CD4-positive, alpha-beta T cell treated with Interleukin-21 for 1 hour (primary cell): ENCODE measurements at places on chromosomes 6 and 20.

- no peak for DNase-seq
These were observed 172.0 kb downstream of the TBC1D7 start for GRCh38 chr6:13156381-13156780.

- no peak for DNase-seq
These were observed 278.2 kb upstream of the PREP start for GRCh38 chr6:105681061-105681460.

DNA sequence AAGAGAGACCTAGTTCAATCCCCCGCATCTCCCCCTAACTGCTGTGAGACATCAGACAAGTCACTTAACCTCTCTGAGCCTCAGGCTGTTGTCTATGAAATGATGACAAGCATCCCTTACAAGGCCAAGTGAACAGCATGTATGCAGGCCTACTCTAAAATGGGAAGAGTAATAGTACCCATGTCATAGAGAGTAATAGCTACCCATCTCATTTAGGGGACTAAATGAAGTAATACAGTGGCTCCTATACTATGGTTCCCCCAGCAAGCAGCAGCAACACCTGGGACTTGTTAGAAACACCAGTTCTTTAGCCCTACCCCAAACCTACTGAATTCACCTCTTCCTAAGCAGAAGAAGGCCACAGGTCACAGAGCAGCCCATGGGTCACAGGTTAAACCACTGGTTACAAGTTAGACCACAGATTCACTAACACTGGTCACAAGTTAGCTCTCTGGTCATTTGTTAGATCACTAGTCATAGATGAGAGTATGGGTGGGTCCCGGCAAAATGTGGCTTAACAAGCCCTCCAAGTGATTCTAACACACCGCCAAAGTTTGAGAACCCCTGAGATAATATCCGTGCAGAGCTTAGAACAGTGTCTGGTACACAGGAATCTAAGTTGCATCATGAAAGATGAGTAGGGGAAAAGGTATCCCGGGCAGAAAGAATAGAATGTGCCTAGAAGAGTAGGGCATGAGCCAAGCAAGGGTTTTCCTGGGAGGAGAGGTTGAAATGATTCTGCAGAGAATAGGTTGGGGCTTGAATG lies 1.4 kb downstream of the DEFB124 start:
- no peak for DNase-seq

GRCh38 chr20:57770852-57771720 lies 61.3 kb upstream of the PMEPA1 start:
- DNase-seq, result no peak

GRCh38 chr6:132892929-132893771 lies 78.8 kb downstream of the RPS12 start:
- no peak for DNase-seq

DNA sequence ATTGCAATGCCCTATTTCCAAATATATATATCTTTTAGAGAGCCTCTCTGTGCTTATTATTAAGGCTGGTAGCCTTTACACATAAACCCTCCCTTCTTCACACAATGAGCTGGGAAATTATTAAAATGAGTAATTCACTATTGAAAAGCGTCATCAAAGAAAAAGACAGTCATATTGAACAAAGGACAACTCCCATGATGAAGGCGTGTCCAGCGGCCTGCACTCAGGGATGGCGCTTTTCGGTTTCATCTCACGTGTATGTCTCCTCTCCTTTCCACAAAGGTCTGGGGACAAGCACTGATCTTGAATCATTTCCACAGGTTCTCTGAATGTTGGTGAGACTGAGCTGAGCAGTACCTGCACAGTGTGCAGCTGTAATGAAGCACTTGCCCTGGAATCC lies 3.5 kb downstream of the SERPINB9 start:
- no peak for DNase-seq

DNA sequence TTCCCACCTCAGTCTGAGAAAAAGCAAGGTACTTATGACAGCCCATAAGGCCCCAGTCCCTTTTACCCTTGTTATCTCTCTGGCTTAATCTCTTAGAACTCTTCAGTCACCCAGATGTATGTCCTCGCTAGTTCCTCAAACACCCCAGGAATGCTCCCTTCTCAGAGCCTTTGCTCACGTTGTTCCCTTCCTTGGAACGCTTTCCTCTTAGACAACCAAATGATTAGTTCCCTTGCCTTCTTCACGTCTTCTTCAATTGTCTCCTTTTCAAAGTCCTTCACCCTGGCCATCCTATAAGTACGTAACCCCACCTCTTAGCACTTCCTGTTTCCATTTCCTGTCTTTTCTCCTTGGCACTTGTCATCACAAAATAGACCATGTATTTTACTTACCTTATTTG lies 1.1 kb upstream of the APOBEC2 start:
- no peak for DNase-seq

DNA sequence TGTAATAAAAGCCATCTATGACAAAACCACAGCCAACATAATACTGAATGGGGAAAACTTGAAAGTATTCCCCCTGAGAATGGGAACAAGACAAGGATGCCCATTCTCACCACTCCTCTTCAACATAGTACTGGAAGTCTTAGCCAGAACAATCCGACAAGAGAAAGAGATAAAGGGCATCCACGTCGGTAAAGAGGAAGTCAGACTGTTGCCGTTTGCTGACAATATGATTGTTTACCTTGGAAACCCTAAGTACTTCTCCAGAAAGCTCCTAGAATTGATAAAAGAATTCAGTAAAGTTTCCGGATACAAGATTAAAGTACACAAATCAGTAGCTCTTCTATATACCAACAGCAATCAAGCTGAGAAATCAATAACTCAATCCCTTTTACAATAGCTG lies 14.0 kb upstream of the RUNX2 start:
- no peak for DNase-seq

- DNase-seq, result no peak
These were observed 107.6 kb upstream of the MAP3K4 start for GRCh38 chr6:160883999-160884398.

GRCh38 chr20:58981628-58982364 lies 740 bp downstream of the NELFCD start:
- no peak for DNase-seq

- DNase-seq, result no peak
These were observed 21.3 kb downstream of the STK35 start for GRCh38 chr20:2122936-2123335.

GRCh38 chr20:37945091-37945547 lies 42.2 kb downstream of the VSTM2L start:
- no peak for DNase-seq

GRCh38 chr6:112342511-112342910 lies 4.6 kb upstream of the RFPL4B start:
- no peak for DNase-seq

- no peak for DNase-seq
These were observed 56.9 kb upstream of the ENPP4 start for GRCh38 chr6:46072866-46073265.

DNA sequence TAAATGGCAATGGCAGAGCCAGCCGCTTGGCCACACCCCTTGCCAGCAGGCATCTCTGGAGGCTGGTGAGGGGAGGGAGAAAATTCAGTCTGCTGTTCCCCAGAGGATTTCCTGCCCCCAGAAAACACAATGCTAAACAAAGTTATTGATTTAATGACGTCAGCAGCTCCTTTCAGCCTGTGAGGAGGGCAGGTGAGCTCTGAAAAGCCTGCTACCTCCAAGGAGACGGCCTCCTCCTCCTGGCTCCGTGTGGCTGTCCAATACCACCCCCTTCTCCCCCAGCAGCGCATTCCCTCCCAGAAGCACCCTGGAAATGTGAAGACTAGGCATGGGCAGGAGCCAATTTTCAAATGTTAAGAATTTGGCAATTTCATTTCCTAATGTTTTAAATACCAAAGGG lies 393.1 kb downstream of the ZFAND3 start:
- DNase-seq, result no peak

DNA sequence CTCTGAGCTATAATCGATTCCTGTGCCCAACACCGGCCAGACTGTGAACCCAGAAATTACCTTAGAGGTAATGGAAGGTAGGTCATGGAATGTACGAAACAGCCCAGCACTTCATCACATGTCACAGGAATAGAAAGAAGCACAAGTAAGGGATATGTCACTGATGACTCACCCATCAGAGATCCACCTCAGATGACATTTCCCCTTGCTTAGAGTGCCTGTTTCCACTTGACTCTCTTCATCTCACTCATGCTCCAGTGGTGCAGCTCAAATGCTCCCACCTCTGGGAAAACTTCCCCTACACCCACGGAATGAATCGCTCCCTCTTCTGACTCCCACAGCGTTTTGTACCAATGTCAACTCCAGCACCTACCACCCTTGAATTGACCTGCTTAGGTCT lies 381.6 kb upstream of the CNR1 start:
- DNase-seq, result no peak

GRCh38 chr6:21836277-21836676 lies 242.7 kb downstream of the SOX4 start:
- DNase-seq, result no peak

DNA sequence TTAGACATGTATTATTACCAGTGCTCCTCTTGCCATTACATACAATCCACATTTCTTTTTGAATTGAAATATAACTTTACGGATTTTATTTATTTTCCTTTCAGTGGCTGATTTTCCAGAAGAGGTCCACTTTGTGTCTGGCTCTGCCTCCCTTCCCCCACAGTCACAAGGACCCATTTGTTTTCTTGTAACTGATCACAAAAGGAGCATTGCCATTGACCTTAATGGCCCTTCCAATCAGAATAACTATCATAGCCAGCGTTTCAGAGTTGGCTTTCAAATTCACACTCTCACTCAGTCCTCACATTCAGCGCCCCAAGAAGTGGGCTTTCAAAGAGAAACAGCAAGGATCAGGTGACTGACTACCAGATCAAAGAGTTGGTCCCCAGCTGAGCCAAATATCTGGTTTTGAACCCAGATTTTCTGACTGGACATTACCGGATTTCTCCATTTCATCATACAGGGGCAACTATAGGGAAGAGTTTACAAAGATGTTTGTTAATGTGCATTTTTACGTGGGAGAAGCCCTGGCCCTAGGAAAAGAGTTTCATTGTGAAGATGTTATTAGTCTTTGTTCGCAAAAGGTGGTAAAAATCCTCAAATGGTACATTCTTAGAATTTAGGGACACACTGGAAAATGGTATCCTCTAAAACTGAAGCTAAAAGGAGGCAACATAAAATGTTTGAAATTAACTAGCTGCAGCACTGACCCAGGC lies 2.0 kb upstream of the SLC22A23 start:
- DNase-seq, result no peak

GRCh38 chr20:49989234-49990065 lies 6.7 kb downstream of the SNAI1 start:
- DNase-seq, result no peak

DNA sequence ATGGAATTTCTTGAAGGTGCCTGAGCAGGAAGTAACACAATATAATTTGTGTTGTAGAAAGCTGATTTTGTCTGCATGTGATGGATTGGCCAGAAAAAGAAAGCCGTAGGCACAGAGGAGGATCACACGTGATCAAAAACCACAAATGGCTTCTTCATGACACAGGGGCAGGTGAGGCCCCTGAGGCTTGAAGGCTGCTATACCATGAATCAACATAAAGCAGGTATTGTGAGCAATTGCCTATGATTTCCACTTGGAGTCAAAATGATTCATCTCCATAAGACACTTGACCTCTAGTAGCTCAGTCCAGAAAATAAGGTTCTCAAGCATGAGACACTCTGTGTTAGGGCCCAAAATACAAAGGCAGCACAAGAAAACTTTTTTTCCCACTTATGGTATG lies 42.4 kb upstream of the EYA4 start:
- no peak for DNase-seq

GRCh38 chr6:158211273-158212055 lies 43.3 kb downstream of the GTF2H5 start:
- DNase-seq, result no peak

DNA sequence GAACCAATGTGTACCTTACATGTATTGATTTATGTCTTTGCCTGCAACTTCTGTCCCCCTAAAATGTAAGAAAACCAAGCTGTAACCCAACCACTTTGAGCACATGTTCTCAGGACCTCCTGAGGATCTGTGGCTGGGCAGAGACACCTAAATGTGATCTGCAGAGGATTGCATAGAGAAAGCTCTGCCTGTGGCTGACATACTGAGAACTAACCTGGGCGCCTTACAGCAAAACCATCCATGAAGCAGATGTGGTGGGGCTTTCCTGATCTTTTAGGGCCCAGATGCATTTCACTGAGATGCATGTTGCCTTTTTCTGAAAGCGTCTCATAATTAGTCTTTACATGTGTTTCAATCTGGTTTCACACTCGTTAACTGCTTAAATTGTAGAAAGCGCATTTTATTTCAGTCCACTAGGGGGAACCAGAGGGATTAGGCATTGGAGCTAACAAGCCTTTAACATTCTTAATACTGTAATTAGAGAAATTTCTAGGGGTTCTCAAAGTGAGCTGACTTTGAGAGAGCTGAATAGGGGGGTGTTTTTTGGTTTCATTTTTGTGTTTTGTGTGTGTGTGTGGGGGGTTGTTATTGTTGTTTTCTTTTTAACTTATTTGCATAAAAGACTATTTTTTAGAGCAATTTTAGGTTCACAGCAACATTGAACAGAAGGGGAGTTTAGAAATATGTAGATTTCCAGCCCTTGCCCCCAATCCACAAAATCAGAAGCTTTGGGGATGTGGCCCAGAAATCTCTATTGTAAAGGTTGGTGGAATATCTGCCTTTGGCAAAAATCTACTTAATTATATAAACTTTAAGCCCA lies 50.9 kb upstream of the FAM184A start:
- DNase-seq, result peak; percentile 71

DNA sequence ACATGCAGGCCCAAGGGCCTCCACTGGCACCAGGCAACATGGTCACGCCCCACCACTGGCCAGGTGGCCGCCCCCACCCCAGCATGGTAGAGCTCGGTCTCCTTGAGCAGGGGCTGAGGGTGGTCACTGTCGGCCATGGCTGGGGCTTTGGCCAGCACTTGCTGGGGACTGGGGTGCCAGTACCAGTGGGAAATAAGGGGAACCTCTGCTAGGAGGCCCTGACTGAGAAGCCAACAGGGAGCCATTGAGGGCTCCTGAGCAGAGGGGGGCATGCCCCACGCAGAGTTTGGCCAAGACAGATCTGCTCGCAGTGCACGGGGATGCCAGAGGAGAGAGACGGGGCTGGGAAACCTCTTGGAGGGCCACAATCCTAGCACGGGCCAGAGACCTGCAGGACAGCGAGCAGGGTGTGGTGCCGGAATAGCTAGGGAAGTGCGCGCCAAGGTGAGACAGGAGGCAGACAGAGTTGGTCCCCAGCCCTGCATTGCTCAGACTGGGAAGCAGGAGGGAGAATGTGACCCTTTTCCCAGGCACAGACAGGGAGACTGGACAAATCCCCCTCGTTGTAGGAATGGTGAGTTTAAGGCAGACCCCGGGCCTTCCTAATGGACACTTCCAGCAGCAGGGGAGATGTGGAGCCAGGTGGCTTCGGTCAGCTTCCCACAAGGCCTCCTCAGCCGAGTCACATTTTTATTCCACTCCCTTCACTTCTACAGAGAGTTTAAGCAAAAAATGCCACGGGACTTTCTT lies 179.0 kb upstream of the CST7 start:
- DNase-seq, result no peak
